ENCODE measurements at places on chromosomes 5 and 9.

- no peak for DNase-seq
These were observed 16.6 kb upstream of the KCNMB1 start for GRCh38 chr5:170405817-170406216.

DNA sequence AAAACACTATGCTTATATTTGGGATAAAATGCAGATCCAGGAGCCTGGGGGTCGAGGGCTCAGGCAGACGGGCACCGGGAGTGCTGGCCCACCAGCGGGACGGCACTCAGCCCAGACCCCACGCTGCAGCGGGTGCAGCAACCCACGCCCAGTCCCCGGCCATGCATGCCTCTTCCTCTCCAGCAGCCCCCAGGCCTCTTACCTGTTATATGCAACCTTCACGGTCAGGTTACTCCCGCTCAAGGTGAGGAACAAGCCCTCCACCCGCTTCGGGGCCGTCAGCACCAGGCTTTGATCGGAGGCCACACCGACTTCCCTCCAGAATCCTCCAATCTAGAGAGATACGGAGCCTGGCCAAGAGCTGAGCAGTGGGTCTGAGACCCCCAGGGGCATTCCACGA is 1.2 kb downstream of the LCN8 start:
- no peak for DNase-seq

GRCh38 chr9:98101868-98102273 is 17.2 kb downstream of the TRIM14 start:
- DNase-seq, result peak; percentile 82

GRCh38 chr9:126448136-126448535 is 121.5 kb downstream of the MVB12B start:
- DNase-seq, result no peak

DNA sequence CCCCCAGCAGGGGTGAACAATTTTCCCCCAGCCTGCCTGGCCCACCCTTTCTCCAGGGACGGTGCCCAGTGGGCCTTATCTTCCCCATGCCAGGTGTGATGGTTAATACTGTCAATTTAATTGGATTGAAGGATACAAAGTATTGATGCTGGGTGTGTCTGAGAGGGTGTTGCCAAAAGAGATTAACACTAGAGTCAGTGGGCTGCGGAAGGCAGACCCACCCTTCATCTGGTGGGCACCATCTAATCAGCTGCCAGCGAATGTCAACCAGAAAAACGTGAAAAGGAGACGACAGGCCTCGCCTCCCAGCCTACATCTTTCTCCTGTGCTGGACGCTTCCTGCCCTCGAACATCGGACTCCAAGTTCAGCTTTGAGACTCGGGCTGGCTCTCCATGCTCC is 5.6 kb upstream of the FUT7 start:
- DNase-seq, result no peak

DNA sequence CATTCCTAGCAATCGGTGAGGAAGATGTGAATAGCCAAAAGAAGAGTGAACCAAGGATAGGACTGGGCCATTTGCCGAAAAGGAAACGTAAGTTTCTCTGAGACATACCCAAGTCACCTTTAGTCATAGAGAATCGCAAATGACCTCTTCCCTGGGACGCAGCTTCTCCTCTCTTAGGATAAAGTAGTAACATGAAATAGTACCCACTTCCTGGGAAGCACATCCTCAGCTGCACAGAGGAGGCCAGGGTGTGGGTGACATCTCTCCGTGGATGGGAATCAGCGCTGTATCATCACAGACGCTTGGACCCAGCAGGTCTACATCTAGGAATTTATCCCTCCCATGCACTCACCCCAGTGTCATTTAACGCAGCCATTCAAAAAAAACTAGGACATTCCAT is 120.9 kb upstream of the PHYKPL start:
- no peak for DNase-seq

GRCh38 chr5:18720002-18720401 is 1085.7 kb downstream of the TAF11L14 start:
- no peak for DNase-seq

GRCh38 chr9:77005216-77005615 is 14.2 kb upstream of the FOXB2 start:
- DNase-seq, result no peak

DNA sequence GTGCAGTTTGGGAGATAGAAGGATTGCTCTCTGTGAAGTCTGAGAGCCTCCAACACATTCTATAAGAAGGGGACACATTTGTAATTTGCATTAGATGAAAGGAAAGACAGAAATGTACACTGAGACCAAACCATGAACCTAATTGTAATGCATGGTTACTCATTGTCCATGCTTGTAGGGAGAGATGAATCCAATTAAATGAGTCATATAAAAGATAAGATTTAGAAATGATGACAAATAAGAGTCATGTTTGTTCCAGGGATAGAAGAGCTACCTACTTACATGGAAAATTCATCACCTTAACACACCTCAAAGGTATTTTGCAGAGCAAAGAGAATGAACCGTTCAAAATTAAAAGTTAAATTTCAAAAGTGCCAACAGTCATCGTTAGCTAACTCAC is 85.1 kb downstream of the FBXL7 start:
- no peak for DNase-seq

- no peak for DNase-seq
These were observed 21.6 kb upstream of the MELK start for GRCh38 chr9:36551129-36551528.

DNA sequence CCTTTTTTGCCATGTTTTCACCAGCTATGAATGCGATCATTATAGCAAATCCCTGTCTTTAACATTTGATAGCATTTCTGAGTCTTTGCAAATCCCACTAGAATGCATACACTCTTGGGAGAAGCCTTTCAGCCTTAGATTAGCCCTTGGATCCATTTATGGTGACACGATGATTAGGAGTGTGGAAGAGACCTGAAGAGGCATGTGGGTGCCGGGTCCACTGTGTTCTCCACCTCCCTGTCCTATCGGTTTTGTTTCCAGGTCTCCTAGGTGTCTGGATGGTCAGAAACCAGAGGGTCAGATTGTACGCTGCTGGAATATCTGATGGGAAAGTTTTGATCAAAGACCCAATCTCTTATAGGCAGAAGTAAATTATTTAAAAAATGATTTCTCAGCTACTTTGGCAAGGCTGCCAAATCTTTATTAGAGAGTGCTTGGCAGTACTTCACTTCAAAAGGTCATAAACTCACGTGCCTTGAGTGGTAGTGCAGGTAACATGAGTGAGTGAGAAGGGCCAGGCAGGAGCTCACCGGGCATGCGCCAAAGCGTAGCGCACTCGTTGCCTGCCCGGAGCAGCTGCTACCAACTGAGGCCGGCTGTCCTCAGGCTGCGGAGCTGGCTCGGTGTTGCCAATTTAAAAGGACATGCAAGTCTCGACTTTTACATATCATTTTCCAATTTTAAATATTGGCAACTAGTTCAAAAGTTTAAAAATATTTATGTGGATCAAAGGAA is 51.3 kb downstream of the PCSK5 start:
- DNase-seq, result no peak

- DNase-seq, result no peak
These were observed 70.8 kb upstream of the FAM174A start for GRCh38 chr5:100464418-100464817.

DNA sequence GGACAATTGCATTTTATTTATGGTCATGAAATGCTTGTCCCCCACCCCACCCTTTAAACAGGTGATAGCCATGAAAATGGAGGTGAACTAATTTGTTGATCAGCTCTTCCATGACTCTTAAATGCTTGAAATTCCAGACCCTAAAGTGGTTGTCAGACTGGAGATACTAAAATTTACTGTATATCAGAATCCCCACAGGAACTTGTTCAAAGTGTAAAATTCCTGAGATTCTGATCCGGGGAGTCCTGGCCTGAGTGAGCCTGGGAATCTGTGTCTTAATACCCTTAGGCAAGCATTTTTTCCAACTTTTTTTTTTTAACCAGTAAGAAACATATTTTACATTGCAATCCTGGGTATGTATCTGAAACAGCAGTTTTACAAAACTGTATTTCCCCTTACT is 4.7 kb downstream of the SKP2 start:
- no peak for DNase-seq

DNA sequence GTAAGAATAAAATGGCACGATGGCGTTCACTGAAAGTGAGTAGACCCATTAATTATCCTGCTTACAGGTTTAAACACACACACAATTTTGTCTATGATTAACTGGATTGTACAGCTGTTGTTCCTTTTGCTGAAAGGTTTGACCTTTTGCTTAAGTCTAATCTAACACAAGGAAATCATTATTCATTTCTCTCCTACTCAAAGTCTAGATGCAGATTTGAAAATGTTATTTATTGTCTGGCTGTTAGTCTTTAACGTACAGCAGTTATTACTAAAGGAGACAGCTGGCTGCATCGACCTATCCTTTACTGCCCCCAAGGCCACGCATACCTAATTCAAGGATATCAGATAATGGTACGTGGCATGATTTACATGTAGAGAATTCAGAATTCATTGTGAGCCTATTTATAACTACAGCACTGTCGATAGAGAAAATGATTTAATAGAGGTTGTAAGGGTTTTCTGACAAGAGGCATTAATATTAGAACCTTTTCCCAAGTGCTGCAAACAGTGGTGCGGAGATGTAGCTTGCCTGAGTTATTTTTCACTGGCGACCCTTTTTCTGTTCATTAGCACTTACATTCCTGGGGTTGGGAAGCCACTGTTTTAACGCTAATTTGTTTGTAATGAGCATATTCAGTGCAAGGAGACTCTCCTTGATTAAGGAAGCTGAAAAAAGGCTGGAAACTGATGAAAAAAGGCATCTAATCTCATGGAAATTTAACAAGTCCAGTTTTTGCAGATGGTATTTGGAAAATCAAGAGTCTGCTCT is 368.4 kb upstream of the GRAMD2B start:
- no peak for DNase-seq

DNA sequence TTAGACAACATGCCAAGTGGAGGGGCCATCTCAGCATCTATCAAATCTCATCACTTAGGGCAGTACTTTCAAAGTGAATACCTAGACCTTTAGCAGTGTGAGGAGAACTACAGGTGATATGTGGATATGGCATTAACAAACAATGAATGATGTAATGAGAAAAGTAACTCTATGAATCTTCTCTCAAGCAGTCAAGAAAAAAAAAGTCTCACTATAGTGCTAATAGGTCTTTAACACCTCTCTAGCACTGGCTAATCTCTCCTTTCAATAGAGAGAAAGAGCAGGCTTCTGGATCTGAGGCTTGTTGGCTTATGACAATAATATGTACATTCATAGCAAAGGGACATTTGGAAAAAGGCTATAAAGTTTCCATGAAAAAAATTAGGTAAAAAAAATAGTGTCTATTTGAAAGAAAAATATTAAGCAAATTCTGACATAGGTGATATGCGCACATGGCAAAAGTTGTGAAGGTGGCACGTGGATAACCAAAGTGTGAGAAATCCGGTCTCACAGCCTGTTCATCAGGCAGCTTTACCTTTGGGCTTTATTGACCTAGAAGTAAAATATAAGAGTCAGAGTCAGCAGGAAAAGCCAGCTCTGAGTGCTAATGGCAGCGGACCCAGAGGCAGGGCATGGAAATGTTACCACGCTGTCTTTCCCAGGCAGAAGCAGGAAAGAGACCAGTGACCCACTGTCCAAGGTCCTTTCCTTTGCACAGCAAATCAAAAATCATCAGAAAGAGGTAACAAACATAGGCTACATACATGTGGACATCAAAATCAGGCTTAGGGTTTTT is 203.4 kb downstream of the EFNA5 start:
- DNase-seq, result no peak

DNA sequence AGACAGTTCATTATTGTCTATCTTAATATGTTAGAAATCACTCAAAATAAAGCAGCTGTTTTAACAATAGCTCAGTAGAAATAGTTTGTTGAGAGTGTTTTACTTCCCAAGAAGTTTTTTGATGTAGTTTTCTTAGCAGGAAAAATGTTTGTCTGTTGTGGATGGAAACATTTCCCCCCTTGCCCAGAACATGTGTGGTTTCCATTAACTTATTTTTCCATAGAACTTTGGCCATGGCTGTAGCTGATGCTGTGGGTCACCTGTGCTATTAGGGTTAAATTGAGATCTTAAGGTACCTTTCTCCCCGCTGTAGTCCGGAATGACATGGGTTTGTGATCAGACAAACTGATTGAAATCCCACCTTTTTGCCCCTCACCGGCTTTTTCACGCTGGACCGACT is 294.9 kb downstream of the FANCC start:
- DNase-seq, result no peak

- DNase-seq, result no peak
These were observed 607.2 kb upstream of the CLINT1 start for GRCh38 chr5:158466191-158466590.

DNA sequence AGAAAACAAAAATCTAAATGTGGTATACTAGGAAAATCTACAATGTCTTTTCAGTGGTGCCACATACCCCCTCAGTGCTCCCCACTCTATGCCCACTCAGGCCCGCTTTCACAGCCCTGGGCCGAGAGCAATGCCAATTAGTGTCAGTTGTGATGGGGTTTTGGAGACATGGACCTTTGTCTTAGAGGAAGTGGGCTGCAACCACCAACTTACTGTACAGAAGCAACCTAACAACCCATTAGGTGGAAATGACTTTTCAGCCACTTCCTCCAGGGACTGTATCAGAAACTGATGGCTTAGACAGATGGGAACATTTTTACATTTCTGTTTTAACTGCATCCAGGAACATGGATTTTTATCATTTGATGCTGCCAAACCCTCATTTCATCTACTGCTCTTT is 268.0 kb downstream of the BNC2 start:
- no peak for DNase-seq

DNA sequence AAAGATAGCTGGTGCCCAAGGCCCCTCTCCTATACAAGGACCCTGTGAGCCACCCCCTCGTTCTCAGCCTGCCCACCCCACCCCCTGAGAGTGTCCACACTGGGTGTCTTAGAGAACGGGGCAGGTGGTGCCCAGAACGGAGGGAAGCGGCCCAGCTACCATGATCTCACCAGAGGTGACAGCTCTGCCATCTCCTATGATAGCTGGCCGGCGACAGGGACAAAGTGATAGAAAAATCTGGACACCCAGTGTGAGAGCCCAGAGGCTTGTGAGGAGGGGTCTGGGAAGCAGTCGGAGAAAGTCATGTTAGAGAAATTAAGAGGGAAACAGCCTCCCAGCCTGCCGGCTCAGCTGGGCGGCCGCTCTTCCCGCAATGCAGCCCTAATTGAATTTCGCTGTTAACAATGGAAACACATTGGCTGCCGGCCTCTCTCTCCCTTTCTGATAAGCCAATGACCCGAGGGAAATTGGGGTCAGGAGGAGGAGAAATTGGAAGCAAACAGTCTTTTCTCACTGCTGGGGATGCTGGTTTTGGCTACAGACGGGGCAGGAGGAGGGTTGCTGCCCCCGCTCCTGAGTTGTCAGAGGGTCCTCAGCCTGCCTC is 32.3 kb downstream of the HK3 start:
- DNase-seq, result no peak

DNA sequence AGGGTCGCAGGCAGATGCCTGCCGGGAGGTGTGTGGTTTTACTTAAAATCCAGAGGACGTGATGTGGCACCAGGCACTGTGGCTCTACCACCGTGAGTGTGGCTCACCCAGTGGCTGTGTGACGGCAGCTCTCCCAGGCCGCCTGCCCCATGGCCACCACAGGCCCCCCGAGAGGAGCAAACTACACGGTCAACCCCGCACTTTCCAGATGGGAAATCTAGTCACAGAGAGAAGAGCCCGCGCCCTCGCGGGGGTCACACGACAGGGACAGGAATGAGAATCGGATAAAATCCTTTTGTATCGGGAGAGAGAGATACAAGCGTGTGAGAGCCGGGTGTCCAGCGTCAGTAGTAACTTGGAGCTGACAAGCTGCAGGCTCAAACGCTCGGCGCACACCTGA is 24.4 kb downstream of the TERT start:
- no peak for DNase-seq
